ENCODE measurements at places on chromosomes 7 and 10.

DNA sequence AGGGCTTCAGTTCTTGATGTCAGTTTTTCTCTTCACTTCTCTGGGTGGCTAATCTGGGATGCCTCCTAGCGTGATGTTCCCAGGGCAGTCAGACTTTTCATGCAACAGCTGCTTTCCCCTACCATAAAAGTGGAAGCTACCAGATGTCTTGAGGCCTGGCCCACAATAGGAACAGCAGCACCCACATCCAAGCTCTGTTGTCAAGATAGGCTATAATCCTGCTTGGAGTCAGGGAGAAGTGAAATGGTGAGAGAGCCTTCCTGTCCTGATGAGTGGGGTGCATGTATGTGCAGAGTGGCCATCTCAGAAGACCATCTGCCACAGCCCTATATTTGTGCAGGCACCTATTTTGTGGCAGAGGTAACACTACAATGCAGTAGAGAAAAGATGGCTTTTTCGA, 108.0 kb downstream of the HTR5A start:
- DNase-seq, result no peak

DNA sequence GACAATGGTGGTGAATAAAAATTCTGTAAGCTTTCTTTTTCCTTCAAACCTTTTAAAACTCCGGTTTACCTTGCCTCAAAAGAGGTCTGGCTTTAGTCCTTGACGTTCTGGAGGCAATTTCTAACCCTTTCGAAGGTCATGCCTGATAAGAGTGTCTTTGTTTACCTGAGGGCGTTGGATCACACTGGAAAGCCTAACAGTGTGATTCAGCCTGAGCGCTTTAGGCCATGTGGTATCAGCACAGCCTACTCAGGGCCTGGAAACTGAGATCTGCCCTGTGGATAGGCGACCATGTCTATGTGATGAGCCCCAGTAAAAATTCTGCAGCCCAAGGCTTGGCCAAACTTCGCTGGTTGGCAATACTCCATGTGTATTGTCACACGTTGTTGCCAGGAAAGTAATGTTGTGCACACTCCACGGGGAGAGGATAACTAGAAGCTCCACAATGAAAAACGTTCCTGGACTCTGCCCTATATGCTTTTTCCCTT, 10.7 kb downstream of the CCDC6 start:
- no peak for DNase-seq

DNA sequence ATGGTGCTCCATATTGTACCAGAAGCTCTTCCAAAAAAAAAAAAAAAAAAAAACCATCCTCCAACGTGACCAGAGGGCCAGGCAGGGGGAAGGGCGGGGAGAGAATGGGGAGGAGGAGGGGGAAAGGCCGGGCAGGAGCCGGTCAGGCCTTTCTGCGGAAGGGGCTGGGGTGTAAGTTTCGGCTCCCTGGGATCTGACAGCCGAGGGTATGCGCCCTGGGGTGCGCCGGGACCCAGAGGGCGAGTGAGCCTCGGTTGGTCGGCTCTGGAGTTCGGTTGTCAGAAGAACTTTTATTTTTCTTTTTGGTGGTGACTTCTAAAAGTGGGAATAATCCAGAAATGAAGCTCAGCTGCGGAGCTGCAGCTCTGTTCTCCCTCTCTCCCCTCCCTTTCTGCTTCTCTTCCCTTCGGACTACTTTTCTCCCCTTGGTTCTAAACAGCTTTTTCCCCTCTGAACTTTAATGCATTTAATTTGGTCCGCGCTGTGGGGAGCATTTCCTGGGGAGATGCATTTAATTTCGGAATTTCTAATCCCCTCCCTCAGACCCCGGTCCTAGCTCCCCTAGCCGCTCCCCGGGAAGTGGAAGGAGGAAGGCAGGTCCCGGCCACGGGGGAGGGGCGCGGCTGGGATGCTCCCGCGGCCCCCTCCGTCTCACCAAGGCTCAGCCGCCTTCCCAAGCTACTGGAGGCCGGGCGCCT, 3.9 kb upstream of the PAX2 start:
- DNase-seq, result no peak

GRCh38 chr10:42988069-42988468, 88.8 kb upstream of the RET start:
- DNase-seq, result no peak

GRCh38 chr7:27142580-27143022, 880 bp downstream of the HOXA5 start:
- DNase-seq, result no peak

DNA sequence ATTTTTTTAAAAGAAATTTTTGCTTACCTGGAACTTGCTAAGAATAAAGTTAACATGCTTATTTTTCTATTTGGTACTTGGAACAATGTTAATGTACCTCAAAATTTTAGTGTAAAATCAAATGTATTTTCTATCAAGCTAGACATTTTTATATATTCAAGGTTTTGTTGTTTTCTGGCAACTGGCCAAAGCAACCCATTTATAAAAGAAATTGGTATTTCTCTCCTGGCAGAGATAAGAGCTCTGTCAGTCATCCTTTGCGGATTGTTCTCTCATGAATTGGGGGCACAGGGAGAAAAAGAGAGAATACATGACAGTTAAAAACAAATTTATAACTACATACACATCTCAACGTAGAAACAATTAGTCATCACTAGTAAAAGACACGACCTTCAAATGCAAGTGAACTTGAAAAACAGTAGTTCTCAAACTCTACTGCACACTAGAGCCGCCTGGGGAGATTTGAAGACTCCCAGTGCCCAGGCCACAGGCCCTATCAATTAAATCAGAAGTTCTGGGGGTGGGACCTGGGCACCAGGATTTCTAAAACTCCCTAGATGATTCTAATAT, 152.4 kb upstream of the LAMB4 start:
- DNase-seq, result no peak

Data from stimulated activated CD8-positive, alpha-beta memory T cell treated with anti-CD3 and anti-CD28 coated beads, Interleukin-15, amount 100 ng/mL, for 24 hours (primary cell).